ENCODE measurements at places on chromosomes 4 and X. TPM values are rescaled to one million over a fixed set of nuclear protein-coding genes. Genes with fewer than 3 reads are reported as not detected.

ARR3 gene
- not detected for total RNA-seq

DMRTC1 gene
- not detected for total RNA-seq

DNA sequence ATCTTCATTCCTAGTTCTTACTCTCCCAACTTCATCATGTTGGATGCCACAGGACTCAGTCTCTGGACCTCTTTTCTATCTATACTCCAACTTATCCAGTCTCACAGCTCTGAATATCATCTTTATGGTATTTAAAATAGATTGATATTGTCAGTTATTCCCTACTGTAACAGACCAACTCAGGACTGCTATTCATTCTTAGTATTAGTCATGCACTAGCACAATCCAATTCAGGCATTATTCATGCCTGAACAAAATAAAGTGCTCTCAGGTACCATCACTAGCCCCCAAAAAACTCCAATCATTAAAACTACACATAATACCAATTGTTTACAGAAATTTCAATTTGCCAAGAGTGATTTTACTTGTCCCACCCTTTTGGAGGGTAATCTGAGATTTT, 37.7 kb downstream of the FRYL start:
- H3K27me3 ChIP-seq, result no peaks in the 10 kb centered on the region
- H3K36me3 ChIP-seq, result no peaks in the 10 kb centered on the region
- peaks cover 10% of the 10 kb centered on the region for H3K4me1 ChIP-seq
- no peak for DNase-seq
- H3K4me3 ChIP-seq, result no peak overlapping the region
- H3K27ac ChIP-seq, result no peak overlapping the region

GRCh38 chr4:118034053-118034785, at the start of gene NDST3:
Gene NDST3, plus strand, starts transcription at chr4:118034486. Its CDS starts 19,425 bp downstream, at chr4:118053911.
- H3K4me1 ChIP-seq, result peaks cover 9% of the 10 kb centered on the region
- H3K27ac ChIP-seq, result no peak within 1 kb of the TSS
- H3K4me3 ChIP-seq, result peak within 1 kb of the TSS; percentile 52

GRCh38 chr4:99507762-99508161, 3.1 kb upstream of the C4orf17 start:
- no peak for DNase-seq
- no peaks in the 10 kb centered on the region for H3K27me3 ChIP-seq
- no peaks in the 10 kb centered on the region for H3K36me3 ChIP-seq
- no peak overlapping the region for H3K4me3 ChIP-seq
- no peaks in the 10 kb centered on the region for H3K4me1 ChIP-seq

All from GM23338 (cell line).